ENCODE measurements at places on chromosomes 7 and 10.

DNA sequence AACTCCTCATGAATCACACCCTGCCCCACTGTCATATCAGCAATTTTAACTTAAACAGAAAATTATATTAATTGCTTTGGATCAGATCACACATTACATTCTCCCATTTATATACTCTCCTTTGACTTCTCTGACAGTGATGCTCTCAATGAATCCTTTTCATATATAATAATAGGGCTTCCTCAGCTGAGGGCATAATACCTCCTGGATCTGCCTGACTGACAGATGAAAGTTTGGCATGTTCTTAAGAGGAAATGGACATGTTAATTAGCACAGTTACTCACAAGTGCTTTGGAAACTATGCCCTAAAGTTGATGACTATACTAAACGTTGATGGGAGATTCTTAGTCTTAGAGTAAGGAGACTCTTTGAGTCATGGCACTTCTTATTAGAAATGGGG is 478.2 kb upstream of the LRRN3 start:
- DNase-seq: no peak

DNA sequence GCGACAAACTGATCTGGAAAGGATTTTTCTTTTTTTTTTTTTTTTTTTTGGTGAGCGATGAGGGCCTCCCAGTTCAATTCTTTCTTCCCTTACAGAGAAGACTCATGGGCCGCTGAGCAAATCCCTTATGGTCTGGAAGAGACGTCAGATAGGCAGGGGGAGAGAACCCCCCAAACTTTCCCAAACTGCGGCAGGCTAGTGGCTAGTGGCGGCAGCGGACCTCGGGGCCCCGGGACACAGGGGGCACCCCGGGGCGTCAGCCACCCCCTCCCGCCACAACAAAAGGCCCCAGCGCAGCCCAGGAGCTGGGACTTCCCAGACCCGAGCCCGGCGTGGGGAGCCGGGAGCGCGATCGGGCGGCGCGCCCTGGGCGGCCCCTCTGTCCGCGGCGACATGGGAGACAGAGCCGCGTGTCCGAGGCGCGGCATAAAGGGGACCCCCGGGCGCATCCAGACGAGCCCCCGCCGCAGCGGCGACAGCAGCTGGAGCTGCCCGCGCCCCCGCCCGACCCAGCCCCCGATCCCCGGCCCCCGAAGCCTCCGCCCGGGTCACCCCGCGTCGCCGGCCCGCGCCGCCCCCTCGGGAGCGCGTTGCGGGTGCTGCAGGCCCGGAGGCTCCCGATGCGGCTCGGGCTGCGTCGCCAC is 755 bp downstream of the FAM171A1 start:
- peak; percentile 9 for DNase-seq

GRCh38 chr10:108561649-108562048 is 1361.7 kb downstream of the XPNPEP1 start:
- DNase-seq: no peak

GRCh38 chr7:20089431-20089830 is 127.8 kb downstream of the MACC1 start:
- no peak for DNase-seq

- no peak for DNase-seq
Observed at GRCh38 chr7:148304456-148304855, 286.1 kb upstream of the C7orf33 start.

All from stimulated activated CD4-positive, alpha-beta T cell treated with anti-CD3 and anti-CD28 coated beads, Interleukin-15, amount 100 ng/mL, for 1 hour (primary cell).